Fibroblast of the aortic adventitia (primary cell): ENCODE measurements at places on chromosomes 16 and 17. TPM values are rescaled to one million over a fixed set of nuclear protein-coding genes. Genes with fewer than 3 reads are reported as not detected.

GRCh38 chr17:16938496-16939207 lies 33.3 kb downstream of the TNFRSF13B start:
- no peak for DNase-seq

- no peak for DNase-seq
Observed at GRCh38 chr17:43888548-43888947, 18.8 kb downstream of the MPP2 start.

- DNase-seq = peak; percentile 39
Observed at GRCh38 chr17:4201226-4201625, 58.2 kb downstream of the CYB5D2 start.

- peak; percentile 99 for DNase-seq
Observed at GRCh38 chr16:69917739-69918138, 33.4 kb upstream of the CLEC18A start.

DNA sequence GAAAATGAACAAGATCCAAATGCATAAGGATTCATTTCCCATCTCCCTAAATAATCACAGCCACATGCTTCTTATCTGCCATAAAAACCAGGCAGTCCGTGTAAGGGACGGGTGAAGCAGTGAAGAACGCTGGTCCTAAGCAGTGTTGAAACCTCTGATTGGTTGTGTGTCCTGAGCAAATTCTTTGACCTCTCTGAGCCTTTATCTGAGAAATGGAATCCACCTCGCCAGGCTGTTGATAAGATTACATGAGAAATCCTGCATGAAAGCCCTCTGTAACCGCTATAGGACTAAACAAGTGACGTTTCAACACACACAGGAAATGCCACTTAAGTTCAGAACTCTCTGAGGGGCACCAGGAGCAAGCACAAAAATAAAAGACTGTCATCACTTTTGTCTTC lies 26.8 kb downstream of the GAS7 start:
- peak; percentile 36 for DNase-seq

- no peak for DNase-seq
Observed at GRCh38 chr16:19854543-19854876, 30.1 kb downstream of the GPRC5B start.

DNA sequence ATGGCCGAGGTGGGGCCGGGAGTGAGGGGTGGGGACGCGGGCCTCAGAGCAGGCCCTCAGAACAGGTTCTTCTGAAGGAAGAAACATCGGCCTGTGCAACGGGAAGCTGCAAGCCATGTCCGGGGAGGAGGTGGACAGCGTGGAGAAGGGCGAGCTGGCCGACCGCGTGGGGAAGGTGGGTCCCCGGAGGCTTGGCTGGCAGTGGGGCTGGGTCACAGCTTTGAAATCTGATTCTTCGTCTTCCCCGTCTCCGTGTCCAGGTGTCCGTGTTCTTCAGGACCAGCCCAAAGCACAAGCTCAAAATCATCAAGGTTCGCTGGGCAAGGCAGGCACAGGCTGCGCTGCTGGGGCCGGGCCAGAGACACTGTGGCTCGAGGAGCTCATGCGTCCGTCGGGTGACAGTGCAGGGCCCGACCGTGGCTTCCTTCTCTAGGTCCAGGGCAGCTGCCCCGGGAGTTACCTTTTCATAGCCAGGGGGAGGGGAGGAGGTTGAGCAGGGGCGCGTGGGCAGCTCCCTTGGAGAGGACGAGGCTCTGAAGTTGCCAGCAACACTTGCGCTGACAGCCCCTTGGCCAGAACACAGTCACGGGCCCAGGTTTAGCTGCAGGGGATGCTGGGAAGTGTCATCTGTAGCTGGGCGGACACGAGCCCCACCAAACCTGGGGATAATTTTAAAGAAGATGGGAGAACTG lies 51.3 kb downstream of the MEAK7 start:
- no peak for DNase-seq

- DNase-seq = peak; percentile 94
Observed at GRCh38 chr16:86854058-86854621, 275.8 kb downstream of the FOXL1 start.

- no peak for DNase-seq
Observed at GRCh38 chr17:76191896-76192295, 48.4 kb downstream of the RNF157 start.

DNA sequence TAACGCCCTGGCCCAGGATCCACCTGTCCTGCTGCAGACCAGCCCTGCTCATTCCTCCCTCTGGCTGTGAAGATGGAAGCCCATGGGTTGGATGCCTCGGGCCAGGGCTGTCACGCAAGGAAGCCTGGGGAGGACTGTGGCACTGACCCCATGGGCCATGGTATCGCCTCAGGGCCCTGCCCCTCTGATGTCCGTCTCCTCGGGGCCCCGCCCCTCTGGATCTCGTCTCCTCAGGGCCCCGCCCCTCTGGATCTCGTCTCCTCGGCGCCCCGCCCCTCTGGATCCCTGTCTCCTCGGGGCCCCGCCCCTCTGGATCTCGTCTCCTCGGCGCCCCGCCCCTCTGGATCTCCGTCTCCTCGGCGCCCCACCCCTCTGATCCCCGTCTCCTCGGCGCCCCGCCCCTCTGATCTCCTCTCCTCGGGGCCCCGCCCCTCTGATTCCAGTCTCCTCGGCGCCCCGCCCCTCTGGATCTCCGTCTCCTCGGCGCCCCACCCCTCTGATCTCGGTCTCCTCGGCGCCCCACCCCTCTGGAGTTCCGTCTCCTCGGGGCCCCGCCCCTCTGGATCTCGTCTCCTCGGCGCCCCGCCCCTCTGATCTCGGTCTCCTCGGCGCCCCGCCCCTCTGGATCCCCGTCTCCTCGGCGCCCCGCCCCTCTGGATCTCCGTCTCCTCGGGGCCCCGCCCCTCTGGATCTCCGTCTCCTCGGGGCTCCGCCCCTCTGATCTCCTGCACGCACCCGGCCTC lies 24.0 kb downstream of the METRNL start:
- no peak for DNase-seq

GRCh38 chr16:8199390-8199789 lies 390.9 kb downstream of the TMEM114 start:
- no peak for DNase-seq

- no peak for DNase-seq
Observed at GRCh38 chr17:8887834-8888703, 20.6 kb upstream of the PIK3R6 start.

- no peak for DNase-seq
Observed at GRCh38 chr17:35676441-35676840, 55.0 kb upstream of the RASL10B start.

DNA sequence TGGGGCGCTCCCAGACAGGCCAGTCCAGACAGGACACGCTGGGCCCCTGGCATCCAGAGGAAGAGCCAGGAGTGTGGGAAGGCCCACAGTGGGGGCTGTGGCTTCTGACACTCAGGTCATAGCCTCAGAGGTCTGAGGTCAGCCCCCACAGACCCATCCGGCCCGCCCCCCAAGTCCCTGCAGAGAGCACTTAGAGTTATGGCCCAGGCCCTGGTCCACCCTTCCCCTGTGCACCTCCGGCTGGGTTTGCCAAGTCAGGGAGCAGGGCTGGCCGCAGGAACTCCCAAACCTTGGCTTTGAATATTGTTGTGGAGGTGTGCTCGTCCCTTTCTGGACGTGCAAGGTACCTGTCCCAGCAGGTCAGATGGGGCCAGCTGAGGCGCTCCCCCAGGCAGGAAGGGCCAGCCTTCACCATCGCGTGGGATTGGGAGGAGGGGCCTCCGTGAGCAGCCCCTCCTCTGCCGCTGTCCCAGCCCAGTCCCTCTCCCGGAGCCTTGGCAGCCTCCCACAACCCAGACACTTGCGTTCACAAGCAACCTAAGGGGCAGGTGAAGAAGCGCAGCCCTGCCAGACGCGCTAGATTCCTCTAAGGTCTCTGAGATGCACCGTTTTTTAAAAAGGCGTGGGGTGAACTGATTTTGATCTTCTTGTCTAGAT lies 74.6 kb downstream of the SOCS1 start:
- DNase-seq = no peak

DNA sequence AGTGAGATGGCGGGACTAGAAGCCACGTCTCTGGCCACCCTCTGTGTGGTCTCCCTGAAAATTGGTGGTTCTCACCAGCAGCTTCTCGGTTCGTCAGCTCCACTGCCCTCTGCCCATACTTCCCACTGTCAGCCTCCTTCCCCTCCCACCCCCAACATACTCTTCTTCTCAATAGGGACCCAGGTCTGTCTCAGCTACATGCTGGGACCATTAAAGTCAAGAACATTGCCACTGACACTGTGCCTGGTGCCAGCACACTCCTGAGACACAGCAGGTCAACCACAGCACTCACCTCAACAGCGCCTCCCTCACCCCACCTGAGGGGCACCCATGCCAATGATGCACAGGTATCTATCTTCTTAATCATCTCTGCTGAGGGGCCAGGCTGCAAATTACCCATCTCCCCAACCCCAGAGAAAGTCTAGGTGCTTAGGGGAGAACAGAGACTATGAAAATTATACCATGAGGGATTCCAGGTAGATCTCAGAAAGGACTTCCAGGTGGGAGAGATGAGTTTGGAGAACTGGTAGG lies 1.3 kb downstream of the PLXDC1 start:
- DNase-seq = no peak

GRCh38 chr16:21611556-21612384 lies 12.4 kb downstream of the METTL9 start:
- DNase-seq = no peak

GRCh38 chr16:56348168-56349085 lies 76.9 kb downstream of the AMFR start:
- DNase-seq = no peak

DNA sequence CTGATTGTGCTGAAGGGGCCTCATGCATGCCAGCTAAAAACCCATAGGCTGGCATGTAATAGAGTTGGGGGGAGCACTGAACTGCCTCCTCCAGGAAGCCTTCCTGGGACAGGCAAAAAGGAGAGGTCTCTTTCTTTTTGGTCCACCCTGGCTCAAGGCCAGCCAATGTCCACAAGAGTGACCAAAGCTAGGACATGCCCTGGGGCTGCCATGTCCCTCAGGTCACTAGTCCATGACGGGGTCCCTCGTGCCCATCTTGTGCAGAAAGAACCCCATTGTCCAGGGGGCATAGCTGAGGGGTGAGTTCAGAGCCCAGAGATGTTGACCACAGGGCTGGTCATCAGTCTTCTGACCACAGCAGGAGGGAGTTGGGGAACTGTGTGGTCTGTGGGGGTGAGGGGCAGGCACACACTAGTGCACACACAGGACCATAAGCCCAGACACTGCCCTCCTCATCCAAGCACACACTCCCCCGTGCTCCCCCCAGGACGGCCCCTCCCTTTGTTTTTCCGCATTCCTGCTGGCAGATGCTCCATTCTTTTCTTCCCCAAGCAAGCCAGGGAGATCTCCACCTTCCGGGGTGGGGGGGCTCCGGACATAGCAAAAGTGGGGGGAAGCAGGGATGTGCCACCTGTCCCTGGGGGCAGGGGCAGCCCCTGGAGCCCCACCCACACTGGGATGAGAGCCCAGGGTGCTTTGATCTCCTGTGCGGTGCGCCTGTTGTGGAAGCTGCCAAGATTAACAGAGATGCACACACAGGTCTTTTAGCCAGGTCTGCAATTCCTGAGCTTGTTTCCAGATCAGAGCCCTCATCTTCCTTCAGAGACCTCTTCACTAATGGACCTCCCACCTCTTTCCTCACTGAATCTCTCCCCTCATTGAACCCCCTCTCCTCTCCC lies 25.2 kb upstream of the PHB1 start:
- no peak for DNase-seq

- no peak for DNase-seq
Observed at GRCh38 chr17:79997011-79997660, 38.5 kb downstream of the TBC1D16 start.

DNA sequence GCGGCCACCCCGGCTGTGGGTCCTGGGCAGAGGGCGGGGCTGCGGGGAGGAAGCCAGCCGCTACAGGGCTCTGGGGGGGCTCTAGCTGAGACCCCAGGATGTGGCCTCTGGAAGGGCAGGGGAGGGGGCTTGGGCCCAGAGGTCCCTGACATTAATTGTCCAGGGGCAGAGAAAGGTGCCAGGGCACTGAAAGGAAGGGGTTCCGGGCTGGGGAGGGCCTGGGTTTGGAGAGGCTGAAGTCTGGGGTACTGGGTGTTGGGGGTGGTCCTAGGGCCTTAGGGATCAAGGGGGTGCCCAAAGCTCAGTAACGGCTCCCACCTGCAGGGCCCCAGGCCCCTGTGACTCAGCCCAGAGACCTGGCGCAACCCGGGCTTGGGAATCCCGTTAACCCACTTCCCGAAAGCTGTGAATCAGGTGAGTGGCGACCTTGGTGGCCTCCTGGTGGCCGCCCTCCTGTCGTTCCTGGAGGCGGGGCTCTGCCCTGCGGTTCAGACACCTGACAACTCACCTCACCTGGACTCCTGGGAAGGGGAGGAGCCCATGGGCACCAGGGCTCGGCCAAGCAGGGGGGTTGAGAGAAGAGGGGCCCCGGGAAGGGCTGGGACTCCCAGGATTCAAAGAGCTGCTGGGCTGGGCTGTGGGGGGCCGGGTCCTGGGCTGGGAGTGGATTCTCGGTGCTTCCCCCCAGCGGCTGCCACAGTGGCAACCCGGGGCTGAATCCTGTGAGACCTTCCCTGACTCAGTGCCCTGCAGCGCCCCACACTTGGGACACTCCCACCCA lies 465 bp upstream of the PRSS22 start:
- no peak for DNase-seq

DNA sequence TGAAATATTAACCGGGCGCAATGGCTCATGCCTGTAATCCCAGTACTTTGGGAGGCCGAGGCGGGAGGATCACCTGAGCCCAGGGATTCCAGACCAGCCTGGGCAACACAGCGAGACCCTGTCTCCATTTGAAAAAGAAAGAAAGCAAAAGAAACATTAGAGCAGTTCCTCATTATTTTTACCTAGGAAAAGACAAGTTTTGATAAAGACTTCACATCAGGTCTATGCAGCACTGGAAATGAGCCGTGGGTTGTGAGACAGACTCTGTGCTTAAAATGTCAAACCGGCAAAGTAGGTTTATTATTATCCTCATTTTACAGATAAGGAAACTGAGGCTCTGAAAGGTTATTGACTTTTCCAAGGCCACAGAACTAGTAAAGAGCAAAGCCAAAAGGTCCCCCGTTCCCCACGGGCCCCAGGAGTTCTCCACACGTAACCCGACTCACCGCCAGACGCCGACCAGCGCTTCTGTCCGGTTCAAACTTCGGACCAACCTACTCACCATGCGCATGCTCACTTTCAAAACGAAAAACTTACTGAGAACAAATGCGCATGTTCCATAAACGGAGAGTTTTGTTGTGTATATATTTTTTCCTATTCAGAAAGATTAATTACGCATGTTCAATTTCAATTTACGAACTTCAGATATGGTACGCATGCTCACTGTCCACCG lies 356 bp downstream of the TUBD1 start:
- DNase-seq = peak; percentile 100

- DNase-seq = no peak
Observed at GRCh38 chr17:77677630-77678029, 280.9 kb upstream of the TNRC6C start.

IL17C gene
- total RNA-seq = not detected in 2 replicates

PPM1E gene
- 0.41 and 0.45 TPM in 2 replicates for total RNA-seq

C16orf54 gene
- total RNA-seq = not detected in 2 replicates

THAP11 gene
- total RNA-seq = 19.8 and 21.1 TPM in 2 replicates

SCN4A gene
- total RNA-seq = 0.18 TPM in 1 of 2 replicates, not detected in the other

CA7 gene
- not detected in 2 replicates for total RNA-seq

TBC1D3E gene
- total RNA-seq = not detected in 2 replicates

CD79B gene
- total RNA-seq = not detected in 2 replicates

GP1BA gene
- total RNA-seq = not detected in 2 replicates

KRT9 gene
- not detected in 2 replicates for total RNA-seq

QPRT gene
- total RNA-seq = 7.4 and 86.1 TPM in 2 replicates

MAP2K6 gene
- total RNA-seq = 2.0 and 3.4 TPM in 2 replicates

OTOA gene
- total RNA-seq = 0.09 TPM in 1 of 2 replicates, not detected in the other

GUCY2D gene
- not detected in 2 replicates for total RNA-seq

ITGB4 gene
- 0.09 and 0.16 TPM in 2 replicates for total RNA-seq

SHPK gene
- total RNA-seq = 2.9 and 15.0 TPM in 2 replicates
